ENCODE measurements at places on chromosomes 3 and 15.

- DNase-seq: no peak
Observed at GRCh38 chr15:85554852-85555521, 174.6 kb downstream of the AKAP13 start.

DNA sequence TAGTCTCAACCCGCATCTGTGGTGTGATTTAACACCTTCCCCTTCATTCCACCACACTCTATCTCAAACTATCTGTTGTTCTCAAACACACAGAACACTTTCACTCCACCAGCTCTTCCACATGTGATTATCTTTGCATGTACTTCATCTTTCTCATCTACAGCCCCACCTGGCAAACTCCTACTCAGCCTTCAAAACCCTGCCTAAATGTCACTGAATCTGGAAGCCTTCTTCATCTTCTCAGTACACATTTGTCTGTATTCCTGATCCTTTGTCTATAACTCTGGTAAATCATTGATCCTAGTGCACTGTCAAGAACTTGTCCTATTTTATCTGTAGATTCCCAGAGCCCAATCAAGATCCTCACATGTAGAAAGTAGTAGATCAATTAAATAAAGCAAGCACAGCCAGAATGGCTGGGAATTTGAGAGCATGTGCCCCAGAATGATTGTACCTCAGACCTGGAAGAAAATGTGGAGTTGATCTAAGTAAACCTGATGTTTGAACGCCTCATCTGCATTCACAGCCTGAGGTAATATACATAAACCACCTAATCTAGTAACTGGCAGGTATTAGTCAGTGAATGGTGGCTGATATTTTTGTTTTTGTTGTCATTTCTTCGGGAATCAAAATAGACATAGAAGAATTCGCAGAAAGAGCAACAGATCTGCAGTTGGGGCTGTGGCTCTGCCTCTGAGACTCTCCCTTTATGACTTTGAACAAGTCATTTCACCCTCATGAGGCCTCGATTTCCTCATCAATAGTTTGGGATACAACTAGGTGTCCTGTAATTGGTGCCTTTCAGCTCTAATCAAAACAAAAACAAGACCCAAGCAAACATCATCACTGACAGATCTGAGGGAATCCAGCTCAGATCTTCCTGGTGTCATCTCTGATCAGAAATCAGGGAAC lies 28.0 kb upstream of the MAGEF1 start:
- DNase-seq: no peak

- no peak for DNase-seq
Observed at GRCh38 chr3:117602058-117602644, 892.6 kb downstream of the TUSC7 start.

GRCh38 chr3:161339517-161340500 lies 31.5 kb downstream of the SPTSSB start:
- no peak for DNase-seq

DNA sequence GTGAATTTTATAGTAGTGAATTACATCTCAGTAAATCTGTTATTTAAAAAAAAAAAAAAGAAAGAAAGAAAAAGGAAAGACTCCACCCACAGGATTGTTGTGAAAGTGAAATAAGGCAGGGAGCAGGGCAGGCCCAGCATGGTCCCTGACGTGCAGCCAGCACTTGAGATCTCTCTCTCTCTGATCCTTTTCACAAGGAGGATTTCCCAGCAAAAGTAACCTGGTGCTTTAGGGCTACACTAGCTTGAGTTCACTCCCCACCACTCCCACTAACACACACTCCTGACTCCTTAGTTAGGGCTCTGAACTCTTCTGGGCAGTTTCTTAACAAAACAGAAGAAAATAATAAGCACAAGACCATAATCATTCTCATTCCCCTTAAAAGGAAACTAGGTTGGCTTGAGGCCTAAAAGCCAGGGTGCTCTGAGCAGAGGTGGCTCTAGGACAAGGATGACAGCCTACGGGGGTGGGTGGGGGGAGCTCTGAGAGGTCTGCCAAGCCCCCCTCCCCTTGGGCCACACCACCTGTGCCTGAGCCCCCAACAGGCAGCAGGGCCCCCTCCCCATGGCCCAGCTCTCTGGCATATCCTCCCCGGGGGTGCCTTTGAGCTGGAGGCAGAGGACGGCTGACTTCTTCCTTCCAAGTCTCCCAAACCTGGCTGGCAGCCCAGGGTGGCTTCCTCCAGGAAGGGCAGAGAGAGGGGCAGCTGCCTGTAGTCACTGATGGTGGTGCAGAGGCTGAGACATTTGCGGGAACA lies 856 bp downstream of the TMEM40 start:
- no peak for DNase-seq

DNA sequence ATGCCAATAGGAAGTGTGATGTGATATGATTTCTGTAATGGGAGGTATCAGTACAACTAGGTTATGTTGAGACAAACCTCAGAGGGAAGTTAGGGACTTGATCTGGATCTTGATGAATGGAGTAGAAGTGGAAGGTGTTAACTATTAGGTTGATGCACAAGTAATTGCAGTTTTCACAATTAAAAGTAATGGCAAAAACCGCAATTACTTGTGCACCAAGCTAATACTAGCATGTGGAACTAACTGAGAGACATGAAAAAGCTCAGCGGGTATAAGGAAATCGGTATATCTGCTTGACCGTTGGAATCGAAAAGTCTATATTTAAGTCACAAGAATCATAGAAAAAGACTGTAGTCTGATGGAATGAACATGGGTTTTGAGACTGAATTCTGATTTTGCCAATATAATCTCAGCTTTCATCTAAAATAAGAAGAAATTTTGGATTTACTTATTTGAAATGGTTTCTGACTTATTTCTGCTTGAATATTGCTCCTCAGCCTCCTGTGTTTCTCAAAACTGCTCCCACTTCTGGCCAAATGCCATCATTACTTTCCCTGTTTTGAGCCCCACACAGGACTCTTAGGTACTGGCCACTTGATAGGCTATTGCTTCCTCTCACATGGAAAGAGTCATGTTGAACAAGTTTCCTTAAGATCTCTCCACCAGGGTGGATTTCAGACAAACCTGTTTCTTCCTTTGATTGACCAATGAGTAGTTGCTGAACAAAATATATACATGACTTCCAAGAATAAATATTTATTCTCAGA lies 271.5 kb upstream of the COL8A1 start:
- DNase-seq: no peak

DNA sequence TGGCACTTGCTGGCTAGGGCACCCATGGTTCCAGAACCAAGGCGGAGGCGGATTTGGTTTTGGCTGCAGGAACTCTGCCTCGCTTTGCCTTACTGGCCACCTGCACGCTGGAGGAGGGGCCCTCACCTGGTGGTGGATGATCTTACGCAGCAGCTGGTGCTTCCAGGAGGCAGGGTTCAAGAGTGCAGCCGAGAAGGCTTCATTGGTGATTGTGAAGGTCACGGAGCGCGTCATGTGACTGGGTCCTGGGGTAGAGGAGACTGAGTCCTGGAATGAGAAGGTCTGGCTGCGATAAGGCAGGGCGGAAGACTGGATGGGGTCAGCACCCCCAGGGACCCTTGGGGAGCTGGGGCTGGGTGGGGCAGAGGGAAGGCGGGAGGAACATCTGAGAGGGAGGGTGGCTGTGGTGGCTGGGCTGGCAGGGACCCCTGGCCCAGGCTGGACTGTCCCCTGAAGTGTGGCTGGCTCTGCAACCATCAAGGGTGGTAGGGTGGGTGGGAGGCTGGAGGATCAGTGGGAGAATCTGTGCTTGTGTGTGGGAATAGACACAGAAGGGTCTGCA lies 25.8 kb upstream of the GOLGA6C start:
- DNase-seq: no peak

DNA sequence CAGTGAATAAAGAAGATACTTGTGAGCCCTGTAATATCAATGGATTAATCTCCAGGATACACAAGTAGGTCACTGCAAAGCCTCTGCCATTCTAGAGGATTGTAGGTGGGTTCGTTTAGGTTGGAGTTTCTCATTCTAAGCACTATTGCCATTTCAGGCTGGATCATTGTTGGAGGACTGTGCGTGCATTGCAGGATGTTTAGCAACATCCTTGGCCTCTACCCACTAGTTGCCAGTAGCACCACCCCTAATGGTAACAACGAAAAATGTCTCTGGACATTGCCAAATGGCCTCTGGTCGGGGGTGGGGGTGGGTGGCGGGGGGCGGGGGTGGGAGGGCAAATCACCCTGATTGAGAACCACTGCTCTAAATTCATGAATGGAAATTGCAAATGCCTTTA lies 4.9 kb upstream of the IFT57 start:
- no peak for DNase-seq

DNA sequence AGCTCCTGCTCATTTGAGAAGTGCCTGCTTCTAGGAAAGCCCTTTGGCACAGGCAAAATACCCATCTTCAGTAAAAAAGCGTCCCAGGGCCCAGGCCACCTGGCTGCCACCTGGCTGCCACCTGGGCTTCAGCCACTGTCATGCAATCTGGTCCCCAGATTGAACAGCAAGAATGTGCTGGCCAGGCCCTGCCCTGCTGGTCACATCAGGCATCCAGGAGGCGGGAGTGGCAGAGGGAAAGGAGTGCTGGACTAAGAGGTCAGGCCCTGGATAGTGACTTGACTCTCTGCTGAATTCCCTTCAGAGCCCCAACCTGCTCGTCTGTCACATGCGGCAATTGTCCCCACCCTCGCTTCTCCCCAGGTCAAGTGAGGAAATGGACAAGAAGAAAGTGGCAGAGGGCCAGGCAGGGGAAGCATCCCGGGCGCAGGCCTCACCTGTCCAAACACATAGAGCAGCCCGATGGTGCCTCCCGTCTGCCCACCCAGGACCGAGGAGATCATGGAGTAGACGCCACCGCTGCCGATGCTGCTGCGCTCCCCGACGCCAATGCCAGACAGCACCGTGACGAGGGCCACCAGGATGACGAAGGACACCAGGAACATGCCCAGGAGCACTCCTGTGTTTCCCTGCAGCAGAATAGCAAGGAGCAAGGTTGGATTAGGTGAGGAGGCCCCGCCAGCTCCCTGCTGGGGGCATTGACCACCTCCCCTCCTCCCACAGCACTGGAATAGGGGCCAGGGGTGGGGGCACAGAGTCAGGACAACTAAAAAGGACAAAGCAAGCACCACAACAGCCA lies 25.5 kb downstream of the SLC12A8 start:
- DNase-seq: no peak

- DNase-seq: no peak
Observed at GRCh38 chr3:133532951-133533350, 40.5 kb upstream of the CDV3 start.

- no peak for DNase-seq
Observed at GRCh38 chr3:99647081-99647480, 8.7 kb downstream of the COL8A1 start.

GRCh38 chr15:49096090-49096750 lies 50.0 kb upstream of the SECISBP2L start:
- no peak for DNase-seq

DNA sequence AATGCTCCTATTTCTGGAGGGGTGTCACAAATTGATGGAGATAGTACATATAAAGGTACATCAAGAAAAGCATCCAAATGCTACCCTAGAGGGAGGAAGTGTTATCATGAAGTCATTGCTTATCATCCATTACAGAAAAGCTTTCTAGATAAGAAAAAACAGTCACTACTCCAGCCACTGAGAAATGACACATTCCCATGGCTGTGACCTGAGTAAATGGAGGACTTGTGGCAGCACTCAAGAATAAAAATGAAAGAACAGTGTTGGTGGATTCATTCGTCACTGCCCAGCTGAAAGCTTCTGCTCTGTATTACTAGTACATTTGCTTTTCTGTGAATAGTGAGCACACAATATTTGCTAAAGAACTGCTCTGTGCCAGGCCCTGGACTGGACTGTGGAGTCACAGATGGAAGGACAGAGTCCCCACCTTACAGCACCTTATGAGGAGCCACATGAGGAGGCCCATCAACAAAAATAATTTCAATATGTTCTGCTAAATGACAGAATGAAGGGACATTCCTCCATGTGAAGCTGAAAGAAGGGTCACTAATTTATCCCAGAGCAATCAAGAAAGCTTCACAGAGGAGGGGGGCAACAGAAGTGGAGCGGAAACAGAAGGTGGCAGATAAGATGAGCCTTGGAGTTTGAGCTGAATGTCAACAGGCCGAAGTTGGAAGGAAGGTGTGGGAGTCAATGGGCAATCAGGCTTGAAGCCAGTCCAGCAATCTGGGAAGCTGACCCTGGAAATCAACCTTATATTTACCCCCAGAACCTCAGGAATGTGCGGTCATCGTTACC lies 343.5 kb upstream of the TRIM42 start:
- no peak for DNase-seq

- no peak for DNase-seq
Observed at GRCh38 chr3:57951066-57951882, 56.9 kb upstream of the FLNB start.
